ENCODE measurements at places on chromosomes 2 and 18. TPM values are rescaled to one million over a fixed set of nuclear protein-coding genes. Genes with fewer than 3 reads are reported as not detected.

GRCh38 chr2:231533777-231534125 lies 3.5 kb upstream of the NMUR1 start:
- DNase-seq, result no peak

GRCh38 chr2:178449700-178450523 lies 1.1 kb downstream of the PRKRA start:
- DNase-seq, result no peak

DNA sequence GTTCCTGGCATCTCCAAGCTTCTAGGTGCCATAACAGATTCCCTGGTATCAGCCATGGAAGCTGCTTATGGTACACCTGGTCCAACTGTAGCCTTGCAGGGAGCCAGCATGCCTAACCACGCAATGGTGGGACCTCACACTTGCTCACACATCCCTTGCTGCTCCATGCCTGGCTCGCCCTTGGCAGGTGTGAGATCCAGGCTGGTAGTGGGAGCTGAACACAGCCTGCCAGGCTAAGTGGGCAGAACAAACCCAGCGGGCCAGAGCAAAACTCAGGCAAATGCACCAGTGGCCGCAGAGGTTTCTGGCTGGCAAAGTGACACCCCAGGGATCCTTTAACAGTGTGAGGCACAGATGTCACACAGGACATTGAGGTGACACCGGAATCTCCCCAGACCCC lies 185.8 kb downstream of the NDUFA10 start:
- no peak for DNase-seq

- DNase-seq, result no peak
These were observed 866.9 kb downstream of the TRIB2 start for GRCh38 chr2:13583609-13584008.

DNA sequence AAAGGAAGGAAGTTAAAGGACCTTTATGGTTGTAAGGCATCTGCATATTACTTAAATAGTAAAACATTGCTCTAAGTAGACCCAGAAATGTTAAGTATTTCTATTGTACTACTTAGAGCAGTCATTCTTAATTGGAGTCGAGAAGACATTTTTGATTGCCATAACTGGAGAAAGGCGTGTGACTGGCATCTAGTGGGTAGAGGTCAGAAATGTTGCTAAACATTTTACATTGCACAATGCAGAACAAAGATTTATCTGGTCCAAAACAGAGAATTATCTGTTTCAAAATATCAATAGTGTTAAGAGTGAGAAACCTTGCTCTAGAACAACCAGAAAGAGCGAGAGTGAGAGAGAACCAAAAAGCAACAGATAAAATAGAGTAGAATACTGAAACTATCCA lies 23.3 kb upstream of the ROCK1 start:
- no peak for DNase-seq

- DNase-seq, result no peak
These were observed 240.4 kb downstream of the MBD2 start for GRCh38 chr18:53984021-53984420.

GRCh38 chr2:26034637-26034992 lies 731 bp downstream of the RAB10 start:
- DNase-seq, result no peak

DNA sequence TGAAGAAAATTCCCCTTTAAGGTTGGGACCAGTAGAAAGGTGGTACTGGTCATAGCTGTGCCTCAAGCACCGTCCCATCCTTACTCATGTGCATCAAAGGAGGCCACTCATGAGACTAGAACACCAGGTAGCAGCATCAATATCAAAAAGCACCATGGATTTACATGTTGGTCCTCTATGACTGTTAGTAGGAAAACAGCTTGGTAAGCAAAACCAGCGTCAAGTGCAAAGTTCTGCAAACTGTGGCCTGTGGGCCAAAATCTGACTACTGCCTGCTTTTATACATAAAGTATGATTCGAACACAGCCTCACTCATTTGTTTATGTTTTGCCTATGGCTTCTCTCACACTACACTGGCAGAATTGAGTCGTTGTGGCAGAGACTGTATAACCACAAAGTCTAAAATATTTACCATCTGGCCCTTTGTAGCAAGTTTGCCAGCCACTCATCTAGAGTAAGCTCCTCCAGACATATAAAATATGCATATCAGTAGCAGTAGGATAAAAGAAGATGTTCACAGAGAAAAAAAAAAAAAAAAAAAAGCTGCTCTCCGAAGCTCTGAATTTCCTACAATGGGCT lies 119.7 kb upstream of the CTNNA2 start:
- DNase-seq, result no peak

DNA sequence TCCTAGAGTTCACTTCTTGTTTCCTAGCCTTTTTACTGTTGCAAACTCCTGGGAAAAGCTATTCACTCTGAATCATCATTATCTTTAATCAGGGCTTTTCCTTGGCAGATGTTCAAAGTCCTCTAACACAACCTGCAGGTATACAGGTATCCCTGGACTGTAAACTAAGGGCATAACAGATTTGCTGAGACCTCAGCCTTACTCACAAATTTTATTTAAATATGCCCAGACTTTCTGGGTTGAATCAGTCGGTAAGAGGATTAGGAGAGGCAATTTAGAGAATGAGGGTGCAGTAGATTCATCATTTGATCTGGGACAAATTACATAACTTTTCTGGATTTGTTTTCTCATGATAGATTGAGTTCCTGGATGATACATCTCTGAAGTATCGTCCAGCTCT lies 217.8 kb upstream of the STON1 start:
- no peak for DNase-seq

DNA sequence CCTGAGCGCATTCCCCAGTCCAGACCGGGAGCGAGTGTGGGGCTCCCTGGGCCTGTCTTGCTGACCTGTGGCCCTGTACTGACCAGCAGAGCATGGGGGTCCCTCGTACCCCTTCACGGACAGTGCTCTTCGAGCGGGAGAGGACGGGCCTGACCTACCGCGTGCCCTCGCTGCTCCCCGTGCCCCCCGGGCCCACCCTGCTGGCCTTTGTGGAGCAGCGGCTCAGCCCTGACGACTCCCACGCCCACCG lies 5.3 kb downstream of the NEU4 start:
- no peak for DNase-seq

- DNase-seq, result no peak
These were observed 37.6 kb upstream of the ASXL3 start for GRCh38 chr18:33540392-33540791.

DNA sequence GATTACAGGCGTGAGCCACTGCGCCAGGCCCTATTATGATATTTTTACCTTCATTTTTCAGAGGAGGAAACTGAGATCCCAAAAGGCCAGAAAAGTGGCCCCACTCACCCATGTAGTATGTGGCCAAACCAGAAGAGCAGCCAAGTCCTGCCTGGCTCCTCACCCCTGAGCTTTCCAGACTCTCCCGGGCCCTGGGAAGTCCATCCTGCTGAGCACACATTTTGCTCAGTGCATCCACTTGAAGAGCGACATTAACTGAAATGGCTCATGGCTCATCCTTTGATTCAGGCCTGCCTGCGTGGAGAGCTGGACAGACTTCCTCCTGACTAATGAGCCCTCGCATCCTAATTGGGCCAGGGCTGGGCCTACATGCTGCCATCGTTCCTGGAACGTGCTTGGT lies 9.5 kb upstream of the NGEF start:
- no peak for DNase-seq

GRCh38 chr2:48541666-48542389 lies 11.9 kb downstream of the STON1 start:
- no peak for DNase-seq

DNA sequence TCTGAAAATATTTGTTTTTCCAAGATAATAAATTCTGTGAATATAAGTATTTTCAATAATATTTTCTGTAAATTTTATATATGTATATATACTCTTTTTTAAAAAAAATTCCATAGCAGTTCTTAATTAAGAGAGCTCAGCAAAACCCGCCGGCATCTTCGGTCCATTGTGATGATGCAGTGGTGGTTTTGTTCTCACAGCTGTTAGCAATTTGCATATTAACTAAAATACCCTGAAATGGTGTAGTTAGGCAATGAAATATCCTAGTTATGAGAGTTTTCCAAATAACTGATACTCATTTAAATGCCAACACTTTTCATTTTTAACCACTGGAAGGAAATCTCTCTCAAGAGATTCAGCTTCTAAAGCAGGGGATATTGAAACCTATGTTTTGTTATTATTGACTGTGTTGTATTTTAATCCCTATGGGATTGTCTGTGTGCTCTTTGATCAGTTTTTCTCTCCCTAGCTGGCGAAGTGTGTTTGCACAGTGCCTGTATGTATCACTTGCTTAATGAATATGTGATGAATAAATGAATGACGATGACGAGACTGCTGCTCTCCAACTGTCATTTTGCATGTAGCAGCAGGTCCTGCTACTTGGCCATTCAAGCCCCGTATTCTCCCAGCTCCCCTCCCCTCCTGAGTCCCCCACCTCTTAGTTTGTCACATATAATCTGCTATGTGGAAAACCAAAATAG lies 42.4 kb downstream of the PSMG2 start:
- DNase-seq, result no peak

GRCh38 chr18:24000613-24001490 lies 13.7 kb upstream of the TTC39C start:
- no peak for DNase-seq

GRCh38 chr2:229080172-229080571 lies 190.9 kb downstream of the PID1 start:
- DNase-seq, result no peak

DNA sequence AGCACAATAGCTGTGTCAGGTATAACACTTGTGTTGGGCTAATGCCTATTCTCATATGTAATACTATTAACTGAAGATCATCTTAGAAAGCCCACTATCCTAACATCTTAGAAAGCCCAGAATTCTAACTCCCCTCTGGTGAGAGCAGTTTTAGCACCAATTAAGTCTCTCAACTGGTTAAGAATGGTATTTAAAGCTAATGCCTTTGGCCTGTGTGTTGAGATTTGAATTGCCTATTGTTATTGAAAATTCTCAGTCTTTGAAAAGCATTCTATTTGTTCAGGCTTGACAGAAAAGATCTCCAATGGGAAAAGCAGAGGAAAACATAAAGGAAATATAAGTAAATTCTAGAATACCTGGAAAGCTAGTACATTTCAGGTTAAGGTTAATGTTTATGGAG lies 352.5 kb downstream of the ARHGAP15 start:
- no peak for DNase-seq

DNA sequence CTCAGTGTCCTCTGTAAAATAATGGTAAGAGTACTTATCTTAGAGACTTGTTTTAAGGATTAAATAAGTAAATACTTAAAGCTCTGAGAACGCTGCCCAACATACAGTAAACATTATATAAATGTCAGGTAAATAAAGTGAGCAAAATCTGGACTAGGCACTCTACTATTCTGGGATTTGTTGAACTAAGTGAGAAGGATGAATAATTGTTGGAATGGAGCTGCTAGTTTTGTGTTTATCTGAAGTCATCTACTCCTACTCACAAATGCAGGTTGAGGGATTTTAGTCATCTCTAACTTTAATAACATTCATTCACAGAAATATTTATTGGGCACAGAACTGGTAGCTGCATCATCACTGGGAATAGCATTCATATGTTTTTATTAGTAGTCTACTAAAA lies 103.4 kb downstream of the MEIS1 start:
- DNase-seq, result no peak

DNA sequence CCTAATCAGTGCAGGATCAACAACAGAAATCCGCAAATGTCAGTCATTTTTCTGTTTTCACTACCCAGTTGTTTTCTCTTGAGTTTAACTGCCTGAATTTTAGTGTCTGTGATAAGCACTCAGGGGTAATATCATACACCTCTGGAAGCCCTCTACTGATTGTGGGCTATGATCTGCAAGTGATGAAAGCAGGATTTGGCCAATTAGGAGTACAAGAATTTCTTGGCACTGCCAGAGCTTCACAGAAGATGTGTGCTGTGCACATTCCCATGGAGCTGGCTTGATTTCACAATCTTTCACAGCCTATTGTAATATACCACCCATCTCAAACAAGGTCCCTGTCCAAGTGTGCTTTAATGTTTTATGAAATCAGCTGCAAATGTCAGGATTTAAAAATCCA lies 27.3 kb upstream of the TDRD15 start:
- no peak for DNase-seq

DNA sequence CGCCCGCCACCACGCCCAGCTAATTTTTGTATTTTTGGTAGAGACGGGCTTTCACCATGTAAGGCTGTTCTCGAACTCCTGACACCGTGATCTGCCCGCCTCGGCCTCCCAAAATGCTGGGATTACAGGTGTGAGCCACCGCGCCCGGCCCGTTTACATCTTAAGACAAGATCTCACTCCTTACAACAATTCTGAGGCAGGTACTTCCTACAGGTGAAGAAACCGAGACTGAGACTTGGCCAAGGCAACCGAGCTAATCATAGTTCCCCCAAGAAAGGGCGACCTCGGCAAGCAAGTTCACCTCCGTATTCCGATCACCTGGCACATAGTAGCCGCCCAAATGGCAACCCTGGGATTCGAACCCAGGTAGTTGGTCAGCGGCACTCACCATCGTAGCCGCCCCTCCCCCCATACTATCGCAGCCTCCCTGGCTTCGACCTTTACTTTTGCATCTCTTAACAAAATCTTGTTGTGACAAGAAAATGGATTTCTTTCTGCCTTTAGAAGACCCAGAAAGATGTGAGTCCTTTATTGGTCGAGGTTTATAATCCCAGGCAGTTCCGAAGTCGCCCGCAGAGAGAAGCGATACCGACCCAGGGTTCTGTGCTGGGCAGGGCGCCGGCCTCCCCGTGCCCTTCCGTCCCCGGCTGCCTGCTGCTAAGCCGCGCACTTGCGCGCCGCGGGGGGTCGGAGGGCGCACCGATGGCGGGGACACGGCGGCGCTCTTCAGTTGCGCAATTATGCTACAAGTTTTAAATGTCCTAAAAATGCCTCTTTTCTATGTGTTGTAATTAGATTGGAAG lies 1.1 kb upstream of the FZD5 start:
- DNase-seq, result peak; percentile 54

DNA sequence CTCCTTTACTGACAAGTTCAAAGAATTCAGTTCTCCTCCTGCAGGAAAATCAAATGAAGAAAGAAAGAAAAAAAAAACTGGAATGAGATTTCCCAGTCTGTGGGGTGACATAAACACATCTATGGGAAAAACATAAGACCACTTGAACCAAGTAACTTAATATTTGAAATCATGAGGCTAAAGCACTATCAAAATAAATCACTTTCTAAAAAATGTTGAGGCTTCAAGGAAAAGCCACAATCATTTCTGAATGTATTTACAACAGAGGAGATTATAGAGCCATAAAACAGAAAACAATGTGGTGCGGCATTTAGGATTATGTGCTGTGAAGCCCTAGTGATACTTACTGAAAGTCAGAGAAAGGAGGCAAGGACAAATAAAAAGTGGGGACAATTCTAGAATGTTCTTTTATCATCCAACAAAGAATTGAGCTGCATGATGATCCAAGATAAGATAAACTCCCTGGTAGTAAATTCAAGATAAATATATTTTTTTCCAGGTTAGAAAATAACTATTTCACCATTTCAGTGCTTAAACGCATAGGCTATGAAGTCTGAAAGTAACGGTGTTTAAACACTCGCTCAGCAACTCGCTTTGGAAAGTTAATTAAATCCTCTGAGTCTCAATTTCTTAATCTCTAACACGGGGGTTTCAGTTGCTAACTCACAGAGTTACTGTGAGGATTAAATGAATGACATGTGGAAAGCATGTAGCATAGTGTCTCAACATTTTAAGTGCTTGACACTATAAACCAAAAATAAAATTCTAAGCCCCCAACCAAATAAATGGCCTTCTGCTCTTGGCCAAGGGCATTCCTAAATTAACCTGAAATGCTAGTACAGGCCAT lies 288.5 kb downstream of the AGPS start:
- no peak for DNase-seq

Gene PGAP1
- 25.2 TPM for total RNA-seq

Gene COLEC11
- total RNA-seq, result 1.3 TPM

Gene TOGARAM2
- 0.62 TPM for total RNA-seq

Gene CPO
- 0.46 TPM for total RNA-seq

Gene ASXL3
- total RNA-seq, result 0.35 TPM

Gene CFAP53
- total RNA-seq, result 0.26 TPM

Gene CCDC195
- not detected for total RNA-seq

Gene SAG
- total RNA-seq, result not detected

Gene RND3
- total RNA-seq, result 55.8 TPM

Gene ALPI
- total RNA-seq, result not detected

Data from WTC11 (cell line).